ENCODE measurements at places on chromosomes 6 and 20.
A peak's percentile ranks its signal among the peaks of the same experiment; 100 is the strongest.

- DNase-seq, result peak; percentile 12
Measured at GRCh38 chr6:35911871-35912653, 8.8 kb downstream of the SRPK1 start.

DNA sequence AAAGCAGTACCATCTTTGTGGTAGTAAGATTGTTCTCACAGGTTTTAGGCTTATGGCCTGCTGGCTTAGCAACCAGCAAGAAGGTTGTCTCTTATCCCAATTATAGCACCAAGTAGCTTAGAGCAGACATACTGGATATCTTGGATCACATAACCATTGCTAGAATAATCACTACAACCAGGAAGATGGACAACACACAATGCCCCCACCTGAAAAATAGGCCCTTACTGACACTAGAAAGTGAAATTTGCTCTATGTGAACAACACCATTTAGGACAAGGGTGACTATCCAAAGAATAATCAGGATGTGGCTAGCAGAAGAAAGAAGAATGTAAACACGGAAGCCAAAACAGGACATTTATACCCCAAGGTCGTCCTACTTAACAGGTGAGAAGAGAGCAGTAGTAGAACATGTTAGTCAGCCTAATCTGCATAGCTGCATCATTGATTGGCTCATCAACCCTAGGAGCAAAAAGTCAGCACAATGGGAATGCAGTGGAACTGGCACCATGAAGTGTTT is 172.7 kb upstream of the MARCKS start:
- peak; percentile 66 for DNase-seq

GRCh38 chr6:122035173-122035572 is 364.3 kb upstream of the HSF2 start:
- DNase-seq, result no peak

DNA sequence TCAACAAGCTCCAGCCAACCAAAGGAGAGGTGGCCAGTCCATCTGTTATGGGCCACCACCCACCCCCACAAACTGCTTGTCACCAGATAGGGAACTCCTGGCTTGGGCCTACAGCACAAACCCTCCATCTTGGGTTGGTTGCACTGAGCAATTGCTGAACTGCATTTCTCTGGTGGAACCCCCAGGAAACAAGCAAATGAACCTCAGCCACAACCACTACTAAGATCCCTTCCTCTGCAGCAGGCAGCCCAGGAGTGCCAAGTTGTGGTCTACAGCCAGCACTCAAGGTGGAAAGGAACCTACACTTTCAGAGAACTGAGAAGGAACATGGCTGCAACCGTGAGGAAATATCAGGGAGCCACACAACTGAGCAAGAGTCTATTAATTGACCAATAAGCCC is 171.6 kb downstream of the TMEM200A start:
- DNase-seq, result no peak

DNA sequence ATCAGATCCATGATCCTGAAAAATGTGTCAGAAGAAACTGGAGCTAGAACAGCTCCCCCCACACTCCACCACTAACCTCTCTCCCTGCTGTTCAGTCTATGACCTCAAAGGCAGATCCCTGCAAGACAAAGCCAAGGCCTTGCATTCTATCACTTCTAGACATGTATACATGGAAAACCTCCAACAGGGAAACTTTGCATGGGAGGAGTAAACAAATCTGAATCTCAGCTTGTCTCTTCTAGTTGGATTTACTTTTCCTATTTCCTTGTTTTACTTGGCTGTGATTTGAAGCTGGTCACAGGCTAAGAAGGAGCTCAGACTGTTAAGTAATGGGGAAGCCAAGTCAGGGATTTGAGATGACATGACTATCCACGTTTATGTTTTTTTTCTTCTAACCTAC is 456.8 kb upstream of the CHD6 start:
- DNase-seq, result no peak

DNA sequence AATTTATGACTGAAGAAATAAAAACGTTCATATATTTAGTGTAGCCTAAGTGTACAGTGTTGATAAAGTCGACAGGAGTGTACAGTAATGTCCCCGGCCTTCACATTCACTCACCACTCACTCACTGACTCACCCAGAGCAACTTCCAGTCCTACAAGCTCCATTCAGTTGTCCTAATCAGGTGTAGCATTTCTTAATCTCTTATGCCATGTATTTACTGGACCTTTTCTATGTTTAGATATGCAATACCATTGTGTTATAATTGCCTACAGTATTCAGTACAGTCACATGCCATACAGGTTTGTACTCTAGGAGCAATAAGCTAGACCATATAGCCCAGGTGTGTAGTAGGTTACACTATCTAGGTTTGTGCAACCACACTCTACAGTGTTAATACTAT is 610.2 kb upstream of the NOX3 start:
- DNase-seq, result no peak

GRCh38 chr6:15588971-15589634 is 73.7 kb downstream of the DTNBP1 start:
- no peak for DNase-seq

GRCh38 chr6:107769053-107769658 is 55.0 kb downstream of the SCML4 start:
- no peak for DNase-seq

DNA sequence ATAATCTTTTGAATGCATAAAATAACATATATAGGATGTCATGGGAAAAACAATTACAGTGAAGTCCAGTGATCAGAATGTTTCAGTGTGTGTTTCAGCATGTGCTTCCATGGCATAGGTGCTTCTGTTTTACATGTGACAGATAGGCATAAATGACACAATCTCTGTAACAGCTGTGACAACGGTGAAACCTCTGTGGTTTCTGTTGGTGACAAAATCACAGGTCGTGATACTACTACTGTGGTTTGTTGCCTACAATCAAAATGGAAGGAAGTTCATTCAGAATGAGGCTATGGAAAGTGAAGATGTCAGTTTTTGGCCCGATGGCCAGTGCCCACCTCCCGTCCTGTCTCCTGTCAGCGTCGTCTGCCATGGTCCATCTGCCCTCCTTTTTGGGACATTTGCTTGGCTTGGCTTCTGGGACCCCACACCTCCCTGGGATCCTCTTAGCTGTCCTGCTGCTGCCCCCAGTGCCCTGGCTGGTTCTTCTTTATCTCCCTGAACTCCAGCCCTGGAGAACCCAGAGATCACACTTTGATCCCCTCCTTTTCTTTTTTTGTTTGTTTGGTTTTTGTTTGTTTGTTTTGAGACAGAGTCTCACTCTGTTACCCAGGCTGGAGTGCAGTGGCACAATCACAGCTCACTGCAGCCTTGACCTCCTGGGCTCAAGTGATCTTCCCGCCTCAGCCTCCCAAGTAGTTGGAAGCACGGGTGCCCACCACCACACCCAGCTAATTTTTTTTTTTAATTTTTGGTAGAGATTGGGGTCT is 79.3 kb upstream of the NAA20 start:
- no peak for DNase-seq

DNA sequence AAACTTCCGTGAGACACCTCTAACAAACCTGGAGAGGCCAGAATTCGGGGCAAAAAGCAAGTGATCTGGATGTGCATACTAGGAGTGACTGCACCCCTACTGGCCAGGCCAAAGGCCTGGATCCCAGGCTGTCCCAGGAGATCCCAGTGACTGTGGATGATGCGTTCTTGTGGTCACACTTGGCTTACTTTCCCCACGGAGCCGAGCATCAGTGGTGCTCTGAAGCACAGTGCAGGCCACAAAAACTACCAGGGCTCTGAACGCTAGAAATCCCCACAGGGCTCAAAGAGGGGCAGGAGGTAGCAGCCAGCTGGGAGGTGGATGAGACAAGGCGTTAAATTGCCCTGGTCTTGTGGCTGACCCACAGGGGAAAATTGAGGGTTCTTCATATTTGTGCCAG is 7.1 kb downstream of the TRIM26 start:
- no peak for DNase-seq

Data from dermis blood vessel endothelial cell (primary cell).